ENCODE measurements at places on chromosomes 5 and 9.

GRCh38 chr5:173627271-173627670 lies 10.8 kb upstream of the BOD1 start:
- no peak for DNase-seq

DNA sequence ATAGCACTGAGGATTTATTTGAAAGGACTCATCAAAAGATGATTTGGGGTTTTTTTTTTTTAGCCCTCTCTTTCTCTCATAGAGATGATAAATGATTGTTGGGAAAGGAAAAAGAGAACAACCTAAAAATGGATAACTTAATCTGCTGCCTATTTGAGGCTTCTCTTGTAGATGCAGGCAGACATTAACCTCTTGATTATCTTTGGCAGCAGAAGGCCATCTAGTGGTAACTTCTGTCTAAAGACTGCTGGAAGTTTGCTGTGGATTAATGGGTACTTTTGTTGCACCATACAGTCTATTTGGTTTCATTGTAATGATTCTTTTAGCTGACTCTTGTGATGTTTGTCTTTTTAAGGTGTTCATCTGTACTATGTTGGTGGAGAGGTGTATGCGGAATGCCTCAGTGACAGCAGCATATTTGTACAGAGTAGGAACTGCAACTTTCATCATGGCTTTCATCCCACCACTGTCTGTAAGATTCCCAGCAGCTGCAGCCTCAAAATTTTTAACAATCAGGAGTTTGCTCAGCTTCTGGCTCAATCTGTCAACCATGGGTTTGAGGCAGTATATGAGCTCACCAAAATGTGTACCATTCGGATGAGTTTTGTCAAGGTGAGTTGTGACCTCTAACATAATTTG lies 18.8 kb downstream of the SMIM32 start:
- no peak for DNase-seq

GRCh38 chr5:15495026-15495425 lies 5.0 kb upstream of the FBXL7 start:
- no peak for DNase-seq

DNA sequence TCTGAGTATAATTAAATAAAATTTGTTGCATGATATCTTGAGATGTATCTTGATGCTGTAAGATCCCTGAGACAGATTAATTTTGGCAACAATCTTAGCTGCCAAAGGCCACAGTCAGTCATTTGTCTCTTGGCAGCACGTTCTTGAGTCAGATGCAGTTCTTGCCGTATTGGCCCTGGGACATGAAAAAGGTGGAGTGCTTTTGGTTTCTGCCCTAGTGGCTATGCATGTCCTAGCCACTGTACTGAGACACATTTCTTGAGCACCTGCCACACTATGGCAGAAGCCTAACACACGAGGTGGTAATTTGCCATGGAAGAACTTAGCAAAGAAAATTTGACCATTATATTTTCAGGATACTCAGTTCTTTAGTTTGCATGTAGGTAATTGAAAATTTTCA lies 45.0 kb upstream of the PHF2 start:
- no peak for DNase-seq

DNA sequence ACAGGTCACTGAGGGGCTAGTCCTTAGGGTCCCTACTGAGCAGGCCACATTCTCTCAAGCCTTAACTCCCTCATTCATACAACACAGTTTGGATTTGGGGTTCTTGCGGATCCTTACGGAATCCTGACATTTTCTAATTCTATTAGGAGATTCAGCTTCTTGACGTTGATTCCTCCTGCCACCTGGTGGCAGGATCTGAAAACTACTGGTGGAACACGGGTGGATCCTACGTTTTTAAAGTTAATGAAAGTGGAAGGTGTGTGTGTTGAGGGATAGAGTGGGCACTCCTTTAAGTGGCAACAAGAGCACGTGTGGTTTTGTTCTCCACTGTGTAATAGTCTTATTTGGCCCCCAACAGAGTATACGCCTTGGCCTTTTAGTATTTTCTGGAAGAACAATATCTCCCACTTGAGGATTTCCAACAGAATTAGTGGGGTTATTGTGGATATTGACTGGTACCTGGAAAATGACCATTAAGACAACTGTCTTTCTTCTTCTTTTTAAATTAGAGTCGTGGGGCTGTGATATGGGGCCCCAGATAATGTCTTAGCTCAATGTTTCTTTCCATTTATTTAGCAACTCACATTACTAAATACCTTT lies 25.2 kb downstream of the SLC28A3 start:
- DNase-seq = peak; percentile 60

DNA sequence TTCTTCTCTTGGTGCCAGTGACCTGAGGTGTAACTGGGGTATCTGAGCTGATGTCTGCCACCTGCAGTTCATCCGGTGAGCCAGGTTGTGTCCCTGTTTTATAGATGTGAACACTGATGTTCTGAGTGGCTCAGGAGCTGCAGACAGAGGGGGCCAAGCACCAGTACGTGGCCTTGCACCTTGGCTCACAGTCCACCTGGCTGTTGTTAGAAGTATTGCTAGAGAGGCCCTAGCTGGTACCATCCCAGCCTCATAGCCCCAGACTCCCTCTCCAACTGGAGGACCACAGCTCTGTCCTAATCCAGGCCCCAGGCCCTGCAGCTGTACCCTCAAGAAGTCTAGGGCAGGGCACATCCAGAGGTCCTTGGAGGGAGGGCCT lies 16.2 kb downstream of the PHF2 start:
- no peak for DNase-seq

DNA sequence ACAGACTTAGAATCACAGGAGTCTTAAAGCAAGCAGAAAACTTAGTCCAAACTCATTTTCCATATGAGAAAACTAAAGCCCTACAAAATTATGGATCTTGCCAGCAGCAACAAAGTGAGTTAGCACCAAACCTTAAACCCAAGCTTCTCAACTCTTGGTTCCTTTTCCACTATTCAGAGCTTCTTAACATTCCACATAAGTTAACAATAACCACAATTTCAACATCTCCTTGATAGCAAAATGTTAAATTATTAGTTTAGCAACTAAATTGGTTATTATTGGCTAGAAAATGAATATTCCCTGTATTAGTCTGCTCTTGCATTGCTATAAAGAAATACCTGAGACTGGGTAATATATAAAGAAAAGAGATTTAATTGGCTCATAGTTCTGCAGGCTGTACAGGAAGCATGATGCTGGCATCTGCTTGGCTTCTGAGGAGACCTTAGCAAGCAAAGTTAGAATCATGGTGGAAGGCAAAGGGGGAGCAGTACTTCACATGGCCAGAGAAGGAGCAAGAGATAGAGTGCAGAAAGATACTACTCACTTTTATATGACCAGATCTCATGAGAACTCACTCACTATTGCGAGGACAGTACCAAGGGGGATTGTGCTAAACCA lies 26.2 kb upstream of the ARSB start:
- no peak for DNase-seq

DNA sequence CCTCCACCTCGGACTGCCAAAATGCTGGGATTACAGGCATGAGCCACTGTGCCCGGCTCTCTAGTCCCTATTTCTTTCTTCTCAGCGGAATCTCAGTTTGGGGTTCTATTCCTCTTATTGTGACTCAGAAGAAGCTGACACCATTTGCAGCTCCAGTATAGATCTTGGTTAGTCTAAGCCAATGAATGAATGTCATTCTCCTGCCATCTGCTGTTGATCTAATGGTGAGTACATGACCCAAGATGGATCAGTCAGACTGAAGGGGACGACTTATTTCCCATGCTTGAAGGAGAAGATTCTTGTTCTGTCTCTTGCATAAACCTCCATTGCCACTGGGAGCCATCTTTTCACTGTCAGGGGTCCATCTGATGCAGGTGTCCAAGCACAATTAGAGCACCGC lies 76.0 kb upstream of the KLF9 start:
- no peak for DNase-seq

DNA sequence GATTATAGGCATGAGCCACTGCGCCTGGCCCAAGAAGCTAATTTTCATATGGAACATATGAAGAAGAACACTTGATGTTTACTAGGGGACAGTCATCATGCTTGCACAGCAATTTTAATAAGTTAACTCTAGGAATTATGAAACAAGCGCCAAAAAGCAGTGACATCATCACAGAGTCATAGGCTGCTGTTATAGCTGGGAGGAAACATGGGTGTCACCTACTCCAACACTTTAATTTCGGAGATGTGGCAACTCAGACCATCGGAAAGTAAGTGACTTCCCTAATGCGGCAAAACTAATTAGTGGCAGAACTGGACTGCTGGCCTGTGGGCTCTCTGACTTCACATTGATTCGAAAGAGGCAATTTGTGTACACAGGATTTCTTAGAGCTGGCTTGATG lies 38.1 kb upstream of the EQTN start:
- no peak for DNase-seq

- no peak for DNase-seq
Measured at GRCh38 chr5:16140944-16141343, 38.6 kb downstream of the MARCHF11 start.

DNA sequence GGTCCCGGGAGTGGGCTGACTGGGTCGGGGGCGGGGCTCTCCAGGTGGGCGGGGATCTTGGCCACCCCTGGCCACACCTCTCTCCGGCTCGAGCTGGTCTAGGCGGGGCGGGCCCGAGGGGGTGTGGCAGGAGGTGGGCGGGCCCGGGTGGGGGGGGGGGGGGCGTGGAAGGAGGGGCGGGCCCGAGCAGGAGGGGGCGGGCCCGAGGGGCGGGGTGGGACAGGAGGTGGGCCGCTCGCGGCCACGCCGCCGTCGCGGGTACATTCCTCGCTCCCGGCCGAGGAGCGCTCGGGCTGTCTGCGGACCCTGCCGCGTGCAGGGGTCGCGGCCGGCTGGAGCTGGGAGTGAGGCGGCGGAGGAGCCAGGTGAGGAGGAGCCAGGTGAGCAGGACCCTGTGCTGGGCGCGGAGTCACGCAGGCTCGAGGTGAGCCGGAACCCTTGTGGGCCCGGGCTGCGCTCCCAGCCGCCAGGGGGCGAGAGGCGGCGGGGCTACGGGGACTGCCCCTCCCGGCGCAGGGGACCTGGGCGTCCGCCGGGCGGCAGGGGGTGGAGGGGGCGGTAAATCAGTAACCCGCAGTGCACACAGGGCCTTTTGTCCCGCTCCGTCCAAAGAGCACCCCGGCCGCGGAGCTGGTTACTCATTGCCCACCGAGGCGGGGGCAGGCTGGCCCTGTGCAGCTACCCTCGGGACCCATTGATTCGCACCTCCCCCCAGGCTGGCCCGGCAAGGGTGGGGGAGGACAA lies at the start of gene FGFR4:
Gene FGFR4, plus strand, starts transcription at position 262 of the 744 bp plus-strand sequence. CDS start 2,688 bp downstream, outside the sequence.
- DNase-seq = peak; percentile 89

DNA sequence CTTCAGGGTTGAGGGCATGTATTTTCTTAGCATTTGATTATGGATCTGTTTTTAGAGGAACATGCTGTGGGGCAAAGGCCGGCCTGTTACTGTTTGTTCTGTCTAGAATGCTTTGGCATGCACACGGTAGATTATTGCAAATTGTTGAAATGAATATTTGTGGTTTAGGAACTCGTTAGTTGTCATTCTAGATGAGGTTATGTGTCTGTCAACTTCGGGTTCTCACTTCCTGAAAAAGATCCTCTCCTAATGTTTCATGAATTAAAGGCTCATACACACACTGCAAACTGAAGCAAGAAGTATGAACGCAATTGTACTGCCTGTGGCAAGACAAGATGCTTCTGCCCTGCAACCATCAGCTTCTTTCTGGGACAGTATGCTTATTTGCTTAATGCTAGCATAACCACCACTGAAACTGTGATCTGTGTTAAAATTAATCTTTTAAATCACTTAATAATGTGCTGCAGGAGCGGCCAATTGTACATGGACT lies 99.6 kb downstream of the BASP1 start:
- no peak for DNase-seq

DNA sequence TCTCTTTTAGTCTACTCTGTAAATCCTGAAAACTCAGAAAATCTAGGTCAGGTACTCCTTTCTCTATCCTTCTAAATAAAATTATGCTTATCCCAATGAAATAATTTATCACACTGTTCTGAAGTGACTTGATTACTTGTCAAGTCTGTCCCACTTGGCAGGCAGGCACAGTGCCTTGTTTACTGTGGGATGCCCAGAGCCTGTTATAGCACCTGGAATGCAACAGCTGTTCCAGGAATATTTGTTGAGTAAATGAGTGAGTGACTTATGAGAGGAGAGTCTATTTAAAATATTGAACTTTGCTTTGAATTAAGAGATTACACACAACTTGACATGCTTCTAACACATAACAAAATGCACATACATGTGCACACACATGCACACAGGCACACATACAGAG lies 130.0 kb downstream of the MPDZ start:
- no peak for DNase-seq

DNA sequence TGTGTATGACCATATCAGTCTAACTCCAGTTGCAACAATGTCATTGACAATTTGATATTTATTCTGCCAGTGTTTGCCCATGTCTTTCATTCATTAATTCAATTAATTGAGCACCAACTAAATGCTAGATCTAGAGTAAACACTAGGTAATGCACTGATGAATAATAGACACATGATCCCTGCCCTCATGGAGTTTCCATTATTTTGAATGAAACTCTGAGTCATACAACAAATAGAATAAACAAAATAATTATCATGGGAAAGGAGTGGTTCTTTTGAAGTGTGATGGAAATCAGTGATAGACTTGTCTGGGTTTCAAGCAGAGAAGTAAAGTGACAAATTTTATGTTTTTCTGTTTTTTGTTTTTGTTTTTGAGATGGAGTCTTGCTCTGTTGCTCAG lies 4.6 kb downstream of the ARHGEF37 start:
- no peak for DNase-seq

DNA sequence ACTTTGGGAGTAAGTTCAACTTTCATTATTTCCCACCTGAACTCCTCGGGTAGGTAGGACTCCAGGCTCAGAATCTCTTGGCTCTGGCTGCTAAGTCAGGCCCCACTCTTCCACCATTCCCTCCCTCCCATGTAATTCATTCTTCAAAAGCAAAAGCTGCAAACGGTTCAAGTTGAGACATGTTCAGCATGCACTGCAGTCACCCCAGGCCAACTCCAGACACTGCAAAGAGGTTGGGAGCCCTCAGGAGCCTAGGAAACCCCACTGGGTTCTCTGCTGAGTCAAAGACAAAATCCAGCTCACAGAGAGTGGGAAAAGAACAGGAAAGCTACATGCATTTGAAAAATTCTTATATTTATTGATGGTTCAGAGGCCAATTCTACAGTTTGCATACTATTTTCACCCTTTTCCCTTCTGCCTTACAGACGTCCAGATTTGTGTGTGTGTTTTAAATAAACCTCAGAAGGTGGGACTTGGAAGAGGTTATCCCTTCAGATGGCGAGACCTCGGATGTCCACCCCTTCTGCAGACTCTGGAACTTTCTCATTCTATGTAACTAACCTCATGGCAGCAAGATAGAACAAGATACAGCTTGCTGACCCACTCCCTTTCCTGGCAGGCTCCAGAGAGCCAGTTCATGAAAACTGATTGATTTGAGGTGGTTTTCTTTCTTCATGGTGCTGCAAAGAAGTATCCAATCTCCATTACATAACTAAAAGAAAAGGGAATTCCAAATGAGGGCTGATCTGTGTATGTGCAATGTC lies 65.7 kb upstream of the EQTN start:
- DNase-seq = no peak
